CD8-positive, alpha-beta memory T cell (primary cell): ENCODE measurements at places on chromosomes 5 and 9. TPM values are rescaled to one million over a fixed set of nuclear protein-coding genes. Genes with fewer than 3 reads are reported as not detected.

DNA sequence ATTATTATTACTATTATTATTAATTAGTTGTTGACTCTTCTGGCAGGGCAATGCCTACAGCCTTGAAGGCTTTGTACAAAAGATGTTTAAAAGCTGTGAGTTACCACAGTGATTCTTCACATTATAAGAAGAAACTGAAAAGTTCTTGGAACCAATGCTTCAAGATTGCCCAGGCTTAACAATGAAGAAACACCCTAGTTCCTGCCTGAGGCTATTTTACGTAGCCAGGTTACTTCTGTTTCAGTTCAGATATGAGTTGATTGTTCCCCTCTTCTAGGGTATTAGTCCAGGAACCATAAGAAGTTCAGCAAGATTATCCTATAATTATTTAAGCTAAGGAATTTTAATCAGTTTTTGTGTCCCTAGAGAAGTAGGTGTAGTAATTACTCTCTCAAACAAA lies 154.6 kb upstream of the CDH12 start:
- no peak for DNase-seq

GRCh38 chr9:105880517-105880916 lies 186.2 kb downstream of the TMEM38B start:
- no peak for DNase-seq

DNA sequence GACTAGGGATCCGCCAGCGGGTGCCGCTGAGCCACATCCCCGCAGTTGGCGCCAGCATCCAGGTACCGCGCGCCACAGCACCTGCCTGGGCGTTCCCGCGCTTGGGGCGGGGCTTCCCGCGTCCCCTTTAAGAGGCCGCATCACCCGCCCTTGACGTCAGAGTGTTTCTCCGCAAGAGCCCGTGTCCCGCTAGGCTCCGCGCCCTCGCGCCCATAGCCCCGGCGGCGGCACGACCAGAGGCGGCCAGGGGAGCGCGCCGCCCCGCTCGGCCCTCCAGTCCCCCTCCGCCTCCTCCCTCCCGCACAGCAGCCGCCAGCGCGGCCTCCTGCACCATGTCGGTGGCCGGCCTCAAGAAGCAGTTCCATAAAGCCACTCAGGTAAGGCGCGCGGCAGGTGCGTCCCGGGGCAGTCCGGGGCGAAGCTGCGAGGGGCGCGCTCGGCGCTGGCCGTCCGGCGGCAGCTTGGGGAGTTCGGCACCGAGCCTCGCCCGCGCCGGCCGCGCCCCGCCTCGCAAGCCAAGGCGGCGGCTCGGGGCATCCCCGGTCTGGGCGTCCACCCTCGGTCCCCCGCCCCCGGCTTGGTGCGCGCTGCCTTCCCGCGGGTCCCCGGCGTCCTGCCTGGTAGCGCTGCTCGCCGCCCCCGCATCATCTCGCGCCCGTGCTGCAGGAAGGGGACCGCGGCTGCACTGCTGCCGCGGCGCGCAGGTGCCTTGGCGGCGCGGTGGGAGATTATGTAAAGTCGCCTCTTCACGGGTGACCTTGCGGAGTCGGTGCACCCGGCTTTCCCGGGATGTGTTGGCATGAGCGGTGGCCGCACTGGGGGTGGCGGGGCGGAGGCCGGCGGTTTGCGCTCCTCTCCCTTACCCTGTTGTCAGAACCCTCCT lies at the start of gene SH3GL2:
TSS of gene SH3GL2 (plus strand) at position 156 of the 883 bp plus-strand sequence.
- no peak for DNase-seq

Gene NR2F1-AS1
- not detected for polyA plus RNA-seq

Gene PCA3
- not detected for polyA plus RNA-seq
